ENCODE measurements at places on chromosomes 4 and X.

DNA sequence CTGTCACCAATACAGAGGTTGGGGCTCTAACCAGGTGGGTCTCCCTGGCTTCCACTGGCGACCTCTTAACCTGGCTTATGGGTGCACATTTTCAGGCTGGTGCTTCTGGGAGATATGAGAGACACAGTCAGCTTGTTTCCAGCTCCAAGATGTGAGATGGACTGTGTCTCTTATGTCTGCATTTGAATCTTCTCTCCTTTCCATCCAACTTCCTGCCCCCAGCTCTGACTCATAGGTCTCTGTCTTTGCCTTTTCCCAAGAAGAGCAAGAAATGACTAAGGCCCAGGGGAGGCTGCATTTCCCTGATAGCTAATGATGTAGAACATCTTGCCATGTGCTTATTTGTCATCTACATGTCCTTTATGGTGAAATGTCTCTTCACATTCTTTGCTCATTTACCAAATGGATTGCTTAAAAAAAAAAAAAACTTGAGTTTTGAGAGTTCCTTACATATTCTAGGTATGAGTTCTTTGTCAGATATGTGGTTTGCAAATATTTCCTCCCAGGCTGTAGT is 3.2 kb upstream of the UXT start:
- DNase-seq = no peak

DNA sequence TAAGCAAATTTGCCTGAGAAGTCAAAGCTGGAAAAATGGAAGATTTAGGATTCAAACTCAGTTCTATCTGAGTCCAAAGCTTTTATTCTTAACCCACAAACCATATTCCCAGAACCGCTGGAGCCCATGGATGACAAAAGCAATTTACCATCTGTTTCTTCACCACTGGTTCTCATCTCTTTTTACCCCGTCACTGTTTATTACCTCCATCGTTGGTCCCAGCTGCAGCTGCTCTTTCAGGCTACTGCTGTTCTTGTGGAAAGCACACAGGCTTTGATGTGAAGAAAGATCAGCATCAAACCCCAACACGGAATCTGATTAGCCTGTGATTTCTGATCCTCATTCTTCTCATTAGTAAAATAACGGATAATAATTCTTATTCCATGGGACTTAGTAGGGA is 9.5 kb downstream of the FBXO8 start:
- DNase-seq = no peak

DNA sequence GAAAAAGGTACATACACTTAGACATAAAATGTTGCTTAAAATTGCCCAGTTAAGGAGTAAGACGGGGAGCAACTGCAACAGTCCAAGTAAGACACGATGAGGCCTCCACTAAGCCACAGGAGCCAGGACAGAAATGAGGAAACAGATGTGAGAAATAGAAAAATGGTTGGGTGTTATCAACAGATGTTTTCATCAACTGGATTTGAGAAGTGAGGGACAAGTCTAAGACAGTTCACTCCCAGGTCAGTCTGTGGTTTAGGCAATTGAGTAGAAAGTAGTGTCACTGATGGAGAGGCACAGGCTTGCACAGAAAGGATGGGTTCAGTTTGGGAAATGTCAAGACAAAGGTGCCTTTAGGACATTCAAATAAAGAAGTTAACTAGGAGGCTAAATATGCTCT is 23.5 kb upstream of the PHF8 start:
- DNase-seq = peak; percentile 25

- DNase-seq = no peak
These were observed 31.4 kb upstream of the FAM241A start for GRCh38 chr4:112113864-112114263.

GRCh38 chr4:110610620-110610939 is 12.3 kb downstream of the PITX2 start:
- DNase-seq = no peak
